ENCODE measurements at places on chromosomes 3 and 15. TPM values are rescaled to one million over a fixed set of nuclear protein-coding genes. Genes with fewer than 3 reads are reported as not detected.

PRKCI gene
- total RNA-seq, result 39.8 TPM

GRCh38 chr3:66823532-66823931 lies 174.6 kb upstream of the KBTBD8 start:
- DNase-seq, result no peak

DNA sequence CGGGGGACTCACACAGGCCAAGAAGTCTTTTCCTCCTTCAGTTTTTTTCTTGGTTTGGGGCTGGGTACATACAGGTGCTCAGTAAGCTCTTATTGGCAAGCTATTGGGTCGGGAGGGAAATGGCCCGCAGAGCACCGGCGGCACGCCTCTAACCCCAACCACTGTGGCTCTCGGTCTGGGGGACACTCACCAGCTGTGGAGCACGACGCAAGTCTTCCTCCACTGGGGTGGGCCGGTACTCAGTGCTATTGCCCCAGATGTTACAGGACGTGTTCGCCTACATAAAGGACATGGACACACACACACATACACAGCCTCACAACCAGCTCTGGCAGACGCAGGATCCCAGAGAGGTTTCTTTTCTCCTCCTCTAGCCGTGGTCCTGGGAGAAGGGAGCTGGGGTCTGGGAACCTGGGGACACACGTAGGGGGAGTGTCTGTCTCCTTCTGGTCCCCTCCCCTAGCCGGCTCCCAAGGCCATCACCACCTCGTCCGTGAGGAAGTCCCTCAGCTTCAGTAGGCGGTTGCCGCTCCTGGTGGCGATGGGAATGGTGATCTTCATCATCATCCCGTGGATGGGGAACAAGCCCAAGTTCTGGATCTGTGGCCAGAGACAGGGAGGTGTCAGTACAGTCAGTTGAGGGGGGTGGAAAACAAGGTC lies 33.4 kb downstream of the FEM1B start:
- no peak for DNase-seq

GRCh38 chr3:49901366-49902339 lies 2.0 kb downstream of the MST1R start:
- no peak for DNase-seq

FSIP1 gene
- total RNA-seq, result 5.1 TPM

DNA sequence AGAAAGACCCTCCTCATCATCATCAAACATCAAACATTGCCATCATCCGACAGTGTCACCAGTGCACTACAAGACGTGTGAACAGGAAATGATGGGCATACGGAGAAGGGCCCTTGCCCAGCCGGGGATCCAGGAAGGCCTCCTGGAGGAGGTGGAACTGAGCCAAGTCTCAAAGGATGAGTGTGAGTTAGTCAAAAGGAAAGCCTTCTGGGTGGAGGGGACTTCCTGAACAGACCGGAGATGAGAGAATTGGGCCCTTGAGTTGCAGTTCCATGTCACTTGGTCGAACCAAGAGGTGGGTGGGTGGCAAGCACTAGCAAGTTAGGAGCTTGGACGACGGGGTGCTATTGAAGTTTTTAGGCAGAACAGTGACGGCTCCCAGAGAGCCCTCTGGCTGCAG lies 8.5 kb downstream of the SEMA4B start:
- DNase-seq, result no peak

FSTL1 gene
- 28.1 TPM for total RNA-seq

GRCh38 chr3:161217496-161217895 lies 3.6 kb upstream of the NMD3 start:
- no peak for DNase-seq

GRCh38 chr3:169315996-169316395 lies 347.5 kb downstream of the MECOM start:
- DNase-seq, result no peak

CYP8B1 gene
- not detected for total RNA-seq

DNA sequence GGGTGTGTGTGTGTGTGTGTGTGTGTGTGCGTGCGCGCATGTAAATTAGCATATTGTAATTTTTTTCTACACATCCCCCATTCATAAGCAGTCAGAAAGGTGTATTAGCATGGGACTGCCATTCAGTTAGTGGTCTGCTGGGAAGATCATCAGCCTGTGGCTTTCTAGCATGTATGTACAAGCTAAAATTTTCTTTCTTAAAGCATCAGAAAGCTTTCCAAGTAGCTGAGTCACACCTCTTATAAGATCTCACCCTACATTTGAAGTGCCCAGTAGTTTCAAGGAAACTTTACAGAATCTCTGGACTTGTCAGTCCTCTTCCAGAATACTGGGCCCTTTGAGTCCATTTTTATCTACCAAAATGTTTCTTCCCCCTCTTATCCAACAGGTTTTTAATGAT lies 411.4 kb upstream of the TPRG1 start:
- DNase-seq, result no peak

SLC9C1 gene
- 0.96 TPM for total RNA-seq

CCDC13 gene
- 2.2 TPM for total RNA-seq

AP3B2 gene
- total RNA-seq, result 5.4 TPM

DNA sequence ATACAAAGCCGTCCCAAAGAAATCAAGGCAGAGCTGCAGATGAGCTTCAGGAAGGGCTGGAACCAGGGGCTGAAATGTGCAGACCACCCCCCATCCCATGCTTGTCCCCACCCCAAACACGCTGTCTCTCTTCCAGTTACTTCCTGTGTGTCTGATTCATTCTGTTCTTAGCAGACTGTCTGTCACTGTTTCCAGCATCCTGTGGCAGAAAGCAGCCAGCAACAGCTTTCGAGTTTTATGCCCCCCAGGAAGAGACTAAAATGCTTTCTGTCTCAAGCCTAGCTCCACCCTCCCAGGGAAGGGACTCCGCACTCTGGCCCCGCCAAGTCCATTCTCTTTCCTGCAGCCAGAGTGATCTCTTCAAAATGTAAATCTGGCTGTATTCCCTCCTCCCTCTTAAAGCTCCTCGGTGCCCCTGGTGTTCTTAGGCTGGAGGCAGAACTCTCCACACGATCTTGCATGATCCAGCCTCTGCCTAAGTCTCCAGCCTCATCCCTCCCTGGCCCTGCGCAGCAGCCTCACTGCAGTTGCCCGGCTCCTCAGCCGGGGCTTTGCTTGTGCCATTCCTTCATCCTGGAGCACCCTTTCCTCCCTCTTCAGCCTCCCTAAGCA lies 41.5 kb downstream of the HRH1 start:
- no peak for DNase-seq

DNA sequence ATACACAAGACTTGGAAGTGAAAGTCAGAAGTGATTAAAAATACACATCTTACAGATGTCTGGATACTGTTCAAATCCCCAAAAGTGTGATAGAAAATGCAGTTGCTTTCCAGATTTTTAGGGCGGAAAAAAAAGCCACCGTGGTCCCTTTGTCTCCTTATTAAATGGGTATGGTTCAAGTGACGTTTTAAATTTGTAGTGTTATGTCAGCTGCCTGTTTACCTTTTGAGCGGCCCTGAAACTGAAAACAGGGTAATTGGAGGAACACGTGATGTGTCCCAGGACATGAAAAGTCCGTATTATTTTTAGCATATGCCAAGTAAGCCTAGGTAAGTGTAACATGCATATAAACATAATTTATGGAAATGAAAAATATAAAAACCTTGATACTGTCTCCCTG lies 109.0 kb upstream of the PDZRN3 start:
- no peak for DNase-seq

DNAH12 gene
- total RNA-seq, result 0.16 TPM

MASP1 gene
- total RNA-seq, result 4.5 TPM

CLCN2 gene
- total RNA-seq, result 31.1 TPM

RARB gene
- 1.2 TPM for total RNA-seq

GRAMD1C gene
- 19.5 TPM for total RNA-seq

DNA sequence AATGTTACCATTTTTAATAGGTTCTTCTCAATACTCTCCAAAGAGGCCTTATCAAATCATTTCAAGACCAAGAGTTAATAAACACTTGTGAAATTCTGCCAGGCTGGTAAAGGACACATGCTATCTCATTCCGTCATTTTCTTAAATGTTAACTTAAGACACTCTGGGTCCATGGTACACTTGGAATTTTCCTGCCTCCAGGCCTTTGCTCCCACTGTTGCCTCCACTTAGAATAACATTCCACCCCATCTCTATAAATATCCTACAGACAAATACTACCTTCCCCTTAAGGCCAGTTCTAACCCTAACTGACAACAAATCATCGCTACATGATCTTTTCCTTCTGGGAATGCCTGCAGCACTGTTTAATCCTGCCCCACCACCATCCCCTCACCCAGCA lies 24.1 kb downstream of the MAGI1 start:
- no peak for DNase-seq

TNFSF10 gene
- 70.6 TPM for total RNA-seq

ALDH1A2 gene
- total RNA-seq, result 8.6 TPM

DNA sequence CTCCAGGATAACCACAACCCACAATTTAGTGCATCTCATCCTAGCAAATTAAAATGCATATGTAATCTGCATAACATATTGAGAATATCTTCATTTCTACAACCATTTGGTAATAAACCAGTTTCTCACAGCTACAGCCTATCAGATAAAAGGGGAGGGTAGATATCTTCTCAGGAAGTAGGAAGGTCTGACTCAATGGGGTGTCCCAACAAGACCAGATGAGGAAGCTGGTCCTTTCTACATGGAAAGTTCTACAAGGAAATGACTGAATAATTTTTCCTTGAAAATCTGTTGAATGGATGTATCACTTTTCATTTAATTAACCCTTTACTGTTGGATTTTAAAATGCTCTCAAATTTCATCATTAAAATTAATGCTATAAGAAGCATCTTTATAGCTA lies 17.4 kb upstream of the TMPRSS7 start:
- no peak for DNase-seq

GOLGA8T gene
- total RNA-seq, result not detected

DNA sequence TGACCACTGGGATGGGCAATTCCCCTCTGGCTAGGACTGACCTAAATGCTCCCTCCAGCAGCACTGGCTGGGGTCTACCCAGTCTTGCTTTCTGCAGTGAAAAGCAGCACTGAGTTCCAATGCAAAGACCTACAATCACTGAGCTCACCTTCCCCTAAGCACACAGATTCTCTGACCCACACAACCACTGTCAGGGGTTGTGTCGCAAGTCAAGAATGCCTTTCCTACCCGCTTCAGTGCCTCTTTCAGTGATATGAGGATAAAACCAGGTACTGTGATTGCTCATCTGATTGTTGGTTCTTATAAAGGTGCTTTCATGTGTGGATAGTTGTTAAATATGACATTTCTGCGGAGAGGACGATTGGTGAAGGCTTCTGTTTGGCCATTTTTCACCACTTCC lies 345.6 kb downstream of the GAP43 start:
- no peak for DNase-seq

CPN2 gene
- total RNA-seq, result not detected

GRCh38 chr3:71906976-71907375 lies 122.0 kb upstream of the PROK2 start:
- no peak for DNase-seq

- no peak for DNase-seq
These were observed 346.6 kb downstream of the EPHB1 start for GRCh38 chr3:135141672-135142071.

GRCh38 chr3:64079369-64080150 lies 56.3 kb upstream of the PSMD6 start:
- DNase-seq, result no peak

C3orf22 gene
- not detected for total RNA-seq

BDH1 gene
- total RNA-seq, result 79.3 TPM

DNA sequence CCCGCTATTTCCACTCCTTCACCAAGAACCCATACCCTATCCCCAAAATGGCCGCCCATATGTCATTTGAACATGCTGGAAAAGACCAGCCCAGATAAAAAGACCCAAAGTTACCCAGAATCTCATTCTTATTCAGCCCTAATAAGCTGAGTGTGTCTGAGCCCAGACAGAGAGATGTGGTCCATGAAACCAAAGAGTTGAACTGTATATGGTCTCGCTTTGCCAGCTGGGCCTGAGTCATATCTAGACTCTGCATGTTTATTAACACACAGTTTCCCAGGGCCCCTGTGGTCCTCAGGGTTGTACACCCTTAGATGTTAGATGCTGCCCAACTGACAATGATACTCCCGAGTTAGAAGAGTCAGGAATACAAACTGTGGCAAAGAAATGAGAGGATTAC lies 201.9 kb upstream of the STRIT1 start:
- no peak for DNase-seq

- DNase-seq, result no peak
These were observed 31.1 kb upstream of the CAPN7 start for GRCh38 chr3:15174953-15175352.

Data from mucosa of descending colon (tissue), 3 donors.